ENCODE measurements at places on chromosomes 12 and 14. TPM values are rescaled to one million over a fixed set of nuclear protein-coding genes. Genes with fewer than 3 reads are reported as not detected.
A peak's percentile ranks its signal among the peaks of the same experiment; 100 is the strongest.

The PLEKHG7 gene
- total RNA-seq, result not detected

The DUSP16 gene
- 13.4 TPM for total RNA-seq

- no peaks in the 10 kb centered on the region for H3K4me1 ChIP-seq
- H3K4me3 ChIP-seq, result no peak overlapping the region
- no peak overlapping the region for H3K27ac ChIP-seq
- DNase-seq, result no peak
These were observed 353.6 kb downstream of the TMEM121 start for GRCh38 chr14:105879867-105880561.

GRCh38 chr14:51211149-51211548, 28.9 kb upstream of the TMX1 start:
- H3K27me3 ChIP-seq, result no peaks in the 10 kb centered on the region
- H3K4me3 ChIP-seq, result no peak overlapping the region
- no peaks in the 10 kb centered on the region for H3K4me1 ChIP-seq
- no peak overlapping the region for H3K27ac ChIP-seq
- DNase-seq, result no peak

DNA sequence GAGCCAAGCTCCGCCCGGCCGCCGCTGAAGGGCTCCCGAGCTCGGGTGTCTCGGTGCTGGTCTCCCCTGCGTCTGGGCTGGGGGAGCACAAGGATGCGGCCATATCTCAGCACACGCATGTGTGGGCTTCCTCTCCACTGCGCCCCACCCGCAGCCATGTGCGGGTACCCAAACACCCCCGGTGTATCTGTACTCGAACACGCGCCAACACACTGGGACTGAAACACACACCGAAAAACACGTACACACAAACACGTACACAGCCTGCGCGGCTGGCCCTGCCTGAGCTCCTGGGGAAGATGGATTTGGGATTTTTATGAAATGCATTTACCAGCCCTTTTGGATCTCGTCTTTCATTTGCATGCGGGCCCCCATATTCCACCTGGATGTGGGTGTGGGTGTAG, 897 bp upstream of the TBX3 start:
- H3K4me1 ChIP-seq, result peaks cover 23% of the 10 kb centered on the region
- H3K27me3 ChIP-seq, result peaks cover 16% of the 10 kb centered on the region
- peak overlapping the region; percentile 89 for H3K27ac ChIP-seq

DNA sequence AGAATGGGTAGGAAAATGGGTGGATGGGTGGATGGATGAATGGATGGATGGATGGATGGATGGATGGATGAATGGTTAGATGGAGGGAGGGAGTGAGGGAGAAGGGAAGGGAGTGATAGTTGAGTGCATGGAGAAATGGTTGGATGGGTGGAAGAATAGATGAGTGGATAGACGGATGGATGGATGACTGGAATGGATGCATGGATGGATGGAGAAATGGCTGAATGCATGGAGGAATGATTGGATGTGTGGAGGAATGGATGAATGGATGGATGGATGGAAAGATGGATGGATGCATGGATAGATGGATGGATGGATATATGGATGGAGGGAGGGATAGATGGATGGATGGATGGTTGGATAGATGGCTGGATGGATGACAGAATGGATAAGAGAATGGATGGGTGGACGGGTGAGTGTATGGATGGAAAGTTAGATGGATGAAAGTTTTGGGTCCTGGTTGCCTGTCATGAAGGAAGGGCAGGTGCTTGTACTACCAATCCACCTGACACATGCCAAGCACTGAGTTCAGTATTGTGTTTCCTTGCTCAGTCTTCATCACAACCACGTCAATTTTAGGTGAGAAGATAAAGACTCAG, 286.5 kb upstream of the RTL1 start:
- H3K36me3 ChIP-seq, result no peaks in the 10 kb centered on the region
- DNase-seq, result no peak
- H3K4me3 ChIP-seq, result no peak overlapping the region

GRCh38 chr14:76829650-76830421, 3.6 kb downstream of the LRRC74A start:
- no peak for DNase-seq
- peaks cover 5% of the 10 kb centered on the region for H3K4me1 ChIP-seq
- H3K36me3 ChIP-seq, result no peaks in the 10 kb centered on the region
- H3K27ac ChIP-seq, result no peak overlapping the region
